ENCODE measurements at places on chromosomes 2 and 18. TPM values are rescaled to one million over a fixed set of nuclear protein-coding genes. Genes with fewer than 3 reads are reported as not detected.

RSAD2 gene
- not detected for total RNA-seq

GYPC gene
- 3.4 TPM for total RNA-seq

MTX2 gene
- total RNA-seq, result 33.1 TPM

MAP2 gene
- 102 TPM for total RNA-seq

HOXD9 gene
- not detected for total RNA-seq

PAX3 gene
- total RNA-seq, result 4.6 TPM
